ENCODE measurements at places on chromosomes 2 and 18. TPM values are rescaled to one million over a fixed set of nuclear protein-coding genes. Genes with fewer than 3 reads are reported as not detected.
A peak's percentile ranks its signal among the peaks of the same experiment; 100 is the strongest.

DNA sequence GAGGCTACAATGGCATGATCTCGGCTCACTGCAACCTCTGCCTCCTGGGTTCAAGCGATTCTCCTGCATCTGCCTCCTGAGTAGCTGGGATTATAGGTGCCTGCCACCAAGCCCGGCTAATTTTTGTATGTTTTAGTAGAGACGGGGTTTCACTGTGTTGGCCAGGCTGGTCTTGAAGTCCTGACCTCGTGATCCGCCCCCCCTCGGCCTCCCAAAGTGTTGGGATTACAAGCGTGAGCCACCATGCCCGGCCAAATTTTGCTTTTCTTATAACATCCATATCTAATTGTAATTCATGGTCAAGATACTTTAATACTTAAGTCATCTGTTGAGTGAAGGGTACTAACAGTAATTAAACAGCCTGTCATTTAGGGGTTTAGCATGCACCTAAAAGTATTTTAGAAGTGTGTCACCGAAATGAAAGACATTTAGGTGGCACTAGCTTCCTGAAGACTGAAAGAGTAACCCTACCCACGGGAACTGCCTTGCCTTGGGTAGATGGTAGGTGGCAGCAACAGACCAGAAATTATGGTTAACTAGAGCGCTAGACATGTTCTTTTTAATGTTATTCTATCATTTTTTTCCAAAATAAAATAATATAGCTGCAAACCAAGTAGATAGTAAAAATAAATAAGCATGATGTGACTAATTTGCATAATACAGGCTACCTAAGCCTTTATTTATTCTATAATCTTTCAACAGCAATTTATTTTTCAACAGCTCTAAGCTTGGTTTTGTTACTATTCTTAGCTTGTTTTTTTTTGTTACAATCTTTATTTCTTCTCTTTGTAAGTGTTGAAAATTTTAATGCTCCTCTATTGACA, 8.6 kb upstream of the ACYP2 start:
- DNase-seq, result no peak

- DNase-seq, result peak; percentile 79
Measured at GRCh38 chr2:33275689-33276444, 200.6 kb upstream of the RASGRP3 start.

DNA sequence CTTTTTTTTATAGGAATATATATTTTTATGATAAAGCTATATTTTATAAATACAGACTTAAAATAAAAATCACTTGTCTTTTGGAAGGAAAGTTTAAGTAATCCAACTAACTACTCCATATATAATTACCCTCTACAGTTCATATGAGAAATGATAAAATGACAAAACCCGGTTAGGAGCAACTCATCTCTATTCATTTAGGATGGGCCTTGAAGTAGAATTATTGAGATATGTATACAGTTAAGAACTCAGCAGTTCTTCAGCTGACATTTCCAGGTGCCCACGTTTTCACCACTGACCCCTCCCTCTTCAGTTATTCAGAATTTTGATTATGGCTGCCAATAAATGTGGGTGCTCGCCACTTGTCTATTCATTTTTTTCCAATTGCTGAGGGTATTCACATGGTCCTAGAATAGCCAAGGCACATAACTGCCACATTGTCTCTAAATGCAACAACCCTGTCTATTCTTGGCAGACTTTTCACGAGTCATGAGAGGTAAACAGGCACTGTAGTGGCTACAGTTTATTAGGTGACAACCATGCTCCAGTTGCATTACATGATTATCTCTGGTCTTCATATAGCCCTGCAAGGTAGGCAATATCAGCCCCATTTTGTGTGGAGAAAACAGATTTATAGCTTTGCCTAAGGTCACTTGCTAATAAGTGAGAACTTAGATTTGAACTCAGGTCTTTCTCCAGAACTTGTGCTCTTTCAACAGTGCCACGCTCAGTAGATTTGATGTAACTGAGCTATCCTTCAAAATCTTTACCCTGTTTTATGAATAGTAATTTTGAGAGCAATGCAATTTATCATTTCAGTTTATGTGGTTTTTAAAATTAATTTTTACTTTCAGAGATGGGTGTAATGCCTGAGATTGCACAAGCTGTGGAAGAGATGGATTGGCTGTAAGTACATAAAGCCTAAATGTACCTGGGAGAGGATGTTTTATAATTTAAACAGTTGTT, 2.9 kb downstream of the DDX1 start:
- DNase-seq, result no peak

- DNase-seq, result no peak
Measured at GRCh38 chr2:69453475-69454129, 16.4 kb upstream of the NFU1 start.

DNA sequence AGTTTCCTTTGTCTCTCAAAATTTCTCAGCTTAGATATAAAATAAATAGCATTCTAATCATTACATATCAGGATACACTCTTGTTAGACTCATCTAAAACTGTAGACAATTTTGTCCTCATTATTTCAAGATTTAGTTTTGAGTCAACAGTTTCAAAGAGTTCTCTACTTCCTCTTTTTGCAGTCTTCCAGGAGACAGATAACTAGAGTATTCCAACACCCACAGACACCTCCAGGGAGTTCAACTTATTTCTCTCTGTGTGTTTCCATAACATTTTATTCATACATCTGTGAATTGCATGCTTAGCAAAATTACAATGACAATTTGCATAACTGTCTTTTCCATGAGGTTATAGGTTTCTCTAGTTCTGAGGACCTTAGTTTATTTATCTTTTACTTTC, 166.6 kb upstream of the HNMT start:
- DNase-seq, result no peak

GRCh38 chr18:37253394-37254235, 312.0 kb downstream of the CELF4 start:
- DNase-seq, result no peak

DNA sequence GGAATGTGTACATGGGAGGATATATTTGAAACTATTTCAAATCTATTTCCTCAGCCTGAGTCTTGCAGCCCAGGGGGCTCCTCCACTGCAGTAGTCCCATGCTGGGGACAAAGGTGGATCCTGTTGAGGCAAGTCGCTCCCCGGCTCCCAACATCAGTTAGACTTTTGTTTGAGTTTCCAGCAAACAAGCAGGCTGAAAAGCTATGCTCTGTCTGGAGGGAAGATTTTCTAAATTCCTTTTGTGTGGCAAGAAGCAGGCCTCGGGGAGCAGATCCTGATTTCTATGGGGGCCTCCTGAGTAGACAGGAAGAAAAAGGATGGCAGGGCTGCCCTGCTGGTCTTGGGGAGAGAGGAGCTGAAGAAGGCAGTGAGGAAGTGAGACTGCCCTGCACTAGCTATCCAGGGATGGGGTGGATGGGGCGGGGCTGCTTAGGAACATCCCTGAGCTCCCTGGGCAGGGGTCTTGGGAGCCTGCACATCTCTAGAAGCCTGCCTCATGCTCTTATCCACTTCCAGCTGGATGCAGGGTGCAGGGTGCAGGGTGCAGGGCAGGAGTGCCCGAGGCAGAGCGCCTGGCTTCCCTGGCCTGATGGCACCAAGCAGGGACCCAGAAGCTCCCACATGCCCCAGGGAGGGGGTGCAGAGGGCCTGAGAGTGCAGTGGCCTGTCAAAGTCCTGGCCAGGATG, 6.0 kb upstream of the CIB4 start:
- no peak for DNase-seq

AGFG1 gene
- 36.0 TPM for polyA plus RNA-seq
